NB4 (cell line): ENCODE measurements at places on chromosomes 2 and 18.

- DNase-seq, result no peak
Observed at GRCh38 chr2:6219906-6220305, 527.7 kb downstream of the SOX11 start.

GRCh38 chr2:228527197-228527881 lies 345.9 kb upstream of the SPHKAP start:
- no peak for DNase-seq

DNA sequence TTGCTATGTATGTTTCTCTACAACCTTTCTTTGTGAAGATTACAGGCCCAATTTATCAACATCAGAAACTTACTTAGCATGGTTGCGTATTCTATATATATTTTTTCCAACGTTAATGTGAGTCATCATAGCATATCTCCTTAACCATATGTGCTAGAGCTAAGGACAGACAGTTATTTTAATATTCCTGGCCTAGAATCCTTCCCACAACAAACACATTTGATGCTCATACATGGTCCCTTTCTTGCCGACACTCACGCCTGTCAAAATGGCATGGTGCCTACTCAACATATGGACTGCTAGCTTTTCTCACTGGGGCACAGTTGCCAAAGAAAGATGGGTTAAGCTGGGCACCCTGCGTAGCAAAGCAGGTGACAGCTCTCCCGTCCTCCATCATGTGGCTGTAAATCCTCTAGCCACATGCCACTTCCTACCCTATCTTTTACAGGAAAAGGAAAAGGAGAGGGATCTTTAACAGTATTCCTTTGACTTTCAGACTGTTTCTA lies 75.2 kb upstream of the GALNT5 start:
- DNase-seq, result no peak

DNA sequence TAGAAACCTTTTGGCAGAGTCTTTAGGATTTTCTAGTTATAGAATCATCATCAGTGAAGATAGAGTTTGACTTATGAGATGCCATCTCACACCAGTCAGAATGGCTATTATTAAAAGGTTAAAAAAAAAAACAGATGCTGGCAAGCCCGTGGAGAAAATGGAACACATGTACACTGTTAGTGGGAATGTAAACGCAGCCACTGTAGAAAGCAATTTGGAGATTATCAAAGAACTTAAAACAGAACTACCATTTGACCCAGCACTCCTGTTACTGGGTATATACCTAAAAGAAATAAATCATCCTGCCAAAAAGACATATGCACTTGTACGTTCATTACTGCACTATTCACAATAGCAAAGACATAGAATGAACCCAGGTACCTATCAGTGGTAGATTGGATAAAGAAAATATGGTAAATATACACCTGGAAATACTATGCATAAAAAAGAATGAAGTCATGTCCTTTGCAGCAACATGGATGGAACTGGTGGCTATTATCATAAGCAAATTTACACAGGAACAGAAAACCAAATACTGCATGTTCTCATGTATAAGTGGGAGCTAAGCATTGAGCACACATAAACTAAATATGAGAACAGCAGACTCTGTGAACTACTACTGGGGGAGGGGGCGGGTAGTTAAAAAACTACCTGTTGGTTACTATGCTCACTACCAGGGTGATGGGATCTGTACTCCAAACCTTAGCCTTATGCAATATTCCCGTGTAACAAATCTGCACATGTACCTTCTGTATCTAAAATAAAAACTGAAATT lies 279.0 kb downstream of the KIAA1328 start:
- no peak for DNase-seq

DNA sequence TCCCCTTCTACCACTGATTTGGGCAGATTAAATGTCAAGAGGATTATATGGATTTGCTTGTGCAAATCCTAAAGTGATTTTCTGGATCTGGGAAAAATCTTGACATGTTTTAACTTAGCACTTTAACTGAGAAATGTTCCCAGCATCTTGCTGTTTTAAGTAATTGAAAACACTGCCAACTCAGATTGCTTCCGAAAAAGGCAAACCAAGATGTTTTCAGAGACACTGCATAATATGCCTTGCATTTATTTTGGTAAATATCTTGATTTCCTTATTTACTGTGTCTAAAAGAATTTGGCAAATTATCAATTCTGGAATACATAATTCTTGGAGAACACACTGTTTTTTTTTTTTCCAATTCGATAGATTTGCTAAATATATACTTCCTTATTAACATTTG lies 385.0 kb upstream of the FAM98A start:
- no peak for DNase-seq
